Stimulated activated CD8-positive, alpha-beta memory T cell treated with anti-CD3 and anti-CD28 coated beads, Interleukin-15, amount 100 ng/mL, for 24 hours (primary cell): ENCODE measurements at places on chromosomes 1 and 21.

GRCh38 chr1:37318490-37318889, 155.9 kb upstream of the ZC3H12A start:
- no peak for DNase-seq

- DNase-seq, result no peak
Measured at GRCh38 chr21:45110873-45111624, 36.7 kb downstream of the ADARB1 start.

GRCh38 chr1:18921516-18922251, 19.3 kb upstream of the ALDH4A1 start:
- no peak for DNase-seq

GRCh38 chr1:151479462-151479861, 20.2 kb upstream of the POGZ start:
- DNase-seq, result no peak

GRCh38 chr1:198018529-198018928, 101.4 kb downstream of the LHX9 start:
- no peak for DNase-seq

DNA sequence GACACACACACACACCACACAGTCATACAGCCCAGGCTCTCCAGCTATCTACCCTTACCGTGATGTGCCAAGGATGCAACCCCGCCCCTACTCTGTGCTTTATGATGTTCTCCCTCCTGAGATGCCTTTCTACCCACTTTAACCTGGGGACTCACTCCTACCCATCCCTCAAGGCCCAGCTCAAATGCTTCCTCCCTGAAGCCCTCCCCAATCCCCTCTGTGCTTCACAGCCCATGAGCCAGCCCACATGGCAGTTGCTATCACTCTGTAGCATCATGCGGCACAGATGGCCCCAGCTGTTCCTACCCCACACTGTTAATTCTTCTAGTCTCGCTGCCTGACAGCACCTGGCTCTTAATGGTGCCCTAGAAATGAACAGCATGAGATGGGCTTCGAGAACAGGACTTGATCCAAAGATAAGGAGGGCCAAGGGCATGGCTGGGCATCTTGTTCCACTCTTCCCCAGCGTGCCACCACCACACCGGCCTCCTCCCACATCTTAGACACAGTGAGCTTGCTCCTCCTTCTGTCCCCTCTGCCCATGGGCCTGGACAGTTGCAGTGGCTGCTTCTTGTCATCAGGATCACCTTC, 109.8 kb downstream of the GLIS1 start:
- no peak for DNase-seq

- no peak for DNase-seq
Measured at GRCh38 chr1:119046429-119046784, 58.3 kb upstream of the TBX15 start.

DNA sequence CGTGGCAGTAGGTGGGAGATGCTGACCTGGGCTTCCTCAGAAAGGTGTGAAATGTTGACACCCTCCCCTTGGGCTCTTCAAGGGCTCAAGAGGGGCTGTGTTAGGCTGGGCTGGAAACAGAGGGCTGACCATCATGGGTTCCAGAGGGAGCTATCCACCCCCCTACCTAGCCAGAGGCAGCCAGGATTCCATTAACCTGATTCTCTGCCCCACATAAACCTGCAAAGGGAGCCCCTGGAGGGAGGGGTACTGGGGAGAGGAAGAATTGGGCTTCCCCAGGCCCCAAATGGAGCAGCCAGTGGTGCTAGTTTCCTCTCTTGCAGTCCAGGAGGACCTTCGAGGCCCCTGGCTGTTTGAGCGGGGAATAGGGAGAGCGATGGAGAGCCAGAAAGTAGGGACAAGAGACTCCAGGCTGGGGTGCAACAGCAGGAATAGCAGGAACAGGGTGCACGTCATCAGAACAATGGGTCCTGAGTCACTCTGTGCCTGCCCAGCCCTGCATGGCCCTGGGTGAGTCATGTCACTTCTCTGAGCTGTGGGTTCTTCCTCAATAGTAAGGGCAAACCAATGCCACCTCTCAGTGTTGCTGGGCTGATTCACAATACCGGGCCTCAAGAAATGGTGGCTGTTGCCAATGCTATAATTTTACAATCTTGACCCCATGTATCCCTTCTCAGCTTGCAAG, 121.2 kb downstream of the EPHB2 start:
- no peak for DNase-seq

- peak; percentile 71 for DNase-seq
Measured at GRCh38 chr1:9110669-9111356, 18.1 kb downstream of the GPR157 start.

DNA sequence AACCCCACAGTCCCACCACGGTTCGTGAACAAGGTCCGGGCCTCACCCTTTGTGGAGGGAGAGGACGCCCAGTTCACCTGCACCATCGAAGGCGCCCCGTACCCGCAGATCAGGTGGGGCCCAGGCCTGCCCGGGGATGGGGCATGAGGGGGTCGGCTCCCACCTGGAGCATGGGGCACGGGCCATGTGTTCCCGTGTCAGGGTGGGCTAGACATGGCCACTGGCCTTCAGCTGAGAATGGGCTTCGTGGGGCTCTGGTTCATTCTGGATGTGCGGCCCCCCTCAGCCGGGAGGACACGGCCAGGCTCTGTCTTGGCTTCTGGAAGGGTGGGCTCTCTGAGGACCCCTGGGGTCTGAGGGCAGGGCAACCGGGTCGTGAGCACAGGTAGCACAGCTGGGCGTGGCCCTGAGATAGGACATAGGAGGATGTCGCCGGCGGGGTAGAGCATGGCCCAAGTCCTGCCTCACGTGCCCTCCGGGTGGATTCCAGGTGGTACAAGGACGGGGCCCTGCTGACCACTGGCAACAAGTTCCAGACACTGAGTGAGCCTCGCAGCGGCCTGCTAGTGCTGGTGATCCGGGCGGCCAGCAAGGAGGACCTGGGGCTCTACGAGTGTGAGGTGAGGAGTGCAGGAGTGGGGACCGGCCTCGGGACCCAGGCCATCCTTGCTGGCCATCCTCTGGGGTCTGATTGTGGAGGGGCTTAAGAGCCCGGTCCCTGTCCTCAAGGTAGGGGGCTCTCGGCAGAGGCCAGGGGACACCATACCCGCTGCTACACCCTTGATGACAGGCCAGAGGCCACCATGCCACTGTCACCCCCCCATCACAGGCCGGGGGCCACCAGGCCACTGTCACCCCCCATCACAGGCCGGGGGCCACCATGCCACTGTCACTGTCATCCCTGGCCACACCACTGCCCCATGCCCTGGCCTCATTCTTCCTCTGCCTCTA, 55.5 kb downstream of the TRIM11 start:
- DNase-seq, result no peak

GRCh38 chr1:5835179-5835562, 157.1 kb downstream of the NPHP4 start:
- DNase-seq, result no peak

DNA sequence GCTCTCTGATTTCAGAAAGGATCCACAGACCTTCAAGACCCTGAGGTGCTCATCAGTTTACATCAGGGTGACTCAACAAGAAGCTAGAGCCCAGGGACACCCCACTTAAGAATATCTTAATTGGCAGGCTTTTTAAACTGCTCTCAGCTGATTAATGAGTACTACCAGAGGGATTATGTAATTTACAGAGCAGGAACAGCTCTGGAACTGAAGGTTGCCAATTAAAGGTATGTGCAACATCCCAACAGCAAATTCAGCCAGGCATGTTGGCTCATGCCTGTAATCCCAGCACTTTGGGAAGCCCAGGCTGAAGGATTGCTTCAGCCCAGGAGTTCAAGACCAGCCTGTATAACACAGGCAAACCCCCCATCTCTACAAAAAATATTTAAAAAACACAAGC, 295.7 kb downstream of the SETD4 start:
- no peak for DNase-seq

- no peak for DNase-seq
Measured at GRCh38 chr1:30688920-30689794, 34.2 kb downstream of the MATN1 start.

- DNase-seq, result no peak
Measured at GRCh38 chr1:167434306-167434705, 84.0 kb downstream of the CD247 start.

GRCh38 chr1:33455539-33456501, 16.6 kb upstream of the ZSCAN20 start:
- no peak for DNase-seq

DNA sequence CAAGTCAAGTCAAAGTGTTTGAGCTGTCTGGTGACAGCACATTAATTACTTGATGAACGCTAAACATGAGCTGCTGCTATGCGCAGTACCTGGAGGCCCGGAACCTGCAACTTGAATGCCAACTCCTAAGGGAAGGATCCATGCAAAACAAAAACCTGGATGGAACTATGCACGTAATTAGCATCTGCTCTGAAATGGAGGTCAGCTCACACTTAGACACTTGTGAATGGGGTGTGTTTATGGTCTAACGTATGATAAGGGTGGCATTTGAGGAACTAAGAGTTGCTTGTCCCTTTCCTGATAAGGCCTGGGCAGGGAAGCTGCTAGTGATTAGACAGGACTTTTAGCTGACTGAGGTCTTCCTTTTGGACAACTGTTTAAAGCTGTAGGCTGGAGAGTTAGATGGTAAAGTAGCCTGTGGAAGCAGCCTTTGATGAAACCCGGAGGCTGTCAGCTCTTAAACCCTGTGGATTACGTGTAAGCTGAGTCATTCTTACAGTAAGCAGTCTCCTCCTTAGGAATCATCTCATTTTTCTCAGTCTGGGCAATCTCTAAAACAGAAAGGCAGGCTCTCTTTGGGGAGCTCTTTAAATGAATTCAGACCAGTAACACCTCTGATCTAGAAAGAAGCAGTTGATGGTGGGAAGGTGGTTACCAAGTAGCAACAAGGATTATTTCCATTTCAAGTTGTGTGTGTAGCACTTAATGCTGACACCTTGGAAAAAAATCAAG, 6.8 kb downstream of the TENT5C start:
- DNase-seq, result no peak

GRCh38 chr1:211800925-211801607, 29.5 kb downstream of the LPGAT1 start:
- no peak for DNase-seq

DNA sequence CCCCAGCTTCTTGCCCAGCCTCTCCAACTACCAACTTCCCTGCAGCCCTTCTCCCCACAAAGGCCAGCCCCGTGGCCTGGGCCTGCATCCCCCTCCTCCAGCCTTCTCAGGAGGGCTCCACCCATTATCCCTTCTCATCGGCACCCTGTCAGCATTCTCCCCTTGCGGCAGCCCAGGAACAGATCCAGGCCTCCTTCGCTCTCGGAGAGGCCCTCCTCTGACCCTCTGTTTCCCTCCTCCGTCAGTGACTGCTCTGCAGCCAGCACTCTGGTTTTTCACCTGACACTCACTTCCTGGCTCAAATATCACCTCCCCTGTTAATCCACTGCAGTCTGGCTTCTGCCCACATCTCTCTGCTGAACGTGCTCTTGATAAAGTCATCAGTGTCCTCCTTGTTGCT, 17.5 kb downstream of the ADGRB2 start:
- DNase-seq, result no peak

DNA sequence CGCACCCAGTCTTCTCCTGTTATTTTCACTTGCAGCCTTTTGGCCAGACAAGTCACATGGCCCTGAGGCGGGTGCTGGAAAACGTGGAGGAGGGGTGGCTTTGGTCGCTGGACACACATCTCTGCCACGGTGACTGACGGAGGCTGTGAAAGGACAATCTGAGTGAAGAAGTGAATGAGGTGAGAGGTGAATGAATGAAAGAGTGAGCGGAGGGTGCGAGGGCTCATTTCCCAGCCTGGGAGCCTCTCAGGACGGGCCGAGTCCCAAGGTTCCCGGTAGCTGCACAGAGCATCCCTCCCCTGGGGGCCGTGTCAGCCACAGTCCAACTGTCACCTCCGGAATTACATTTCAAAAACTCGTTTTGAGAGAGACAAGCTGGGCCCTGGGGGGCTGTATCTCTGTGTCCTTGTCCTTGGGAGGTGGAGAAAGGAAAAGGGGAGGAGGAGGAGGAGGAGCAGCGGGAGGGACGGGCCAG, 89.6 kb downstream of the UBIAD1 start:
- no peak for DNase-seq

GRCh38 chr1:11525516-11525915, 46.6 kb downstream of the DISP3 start:
- no peak for DNase-seq

GRCh38 chr1:167258858-167259257, 38.2 kb downstream of the POU2F1 start:
- no peak for DNase-seq

- no peak for DNase-seq
Measured at GRCh38 chr1:15151871-15152270, 1.7 kb upstream of the TMEM51 start.
